ENCODE measurements at places on chromosomes 5 and 9.
A peak's percentile ranks its signal among the peaks of the same experiment; 100 is the strongest.

GRCh38 chr9:16728137-16728508, 142.3 kb downstream of the BNC2 start:
- DNase-seq = no peak

DNA sequence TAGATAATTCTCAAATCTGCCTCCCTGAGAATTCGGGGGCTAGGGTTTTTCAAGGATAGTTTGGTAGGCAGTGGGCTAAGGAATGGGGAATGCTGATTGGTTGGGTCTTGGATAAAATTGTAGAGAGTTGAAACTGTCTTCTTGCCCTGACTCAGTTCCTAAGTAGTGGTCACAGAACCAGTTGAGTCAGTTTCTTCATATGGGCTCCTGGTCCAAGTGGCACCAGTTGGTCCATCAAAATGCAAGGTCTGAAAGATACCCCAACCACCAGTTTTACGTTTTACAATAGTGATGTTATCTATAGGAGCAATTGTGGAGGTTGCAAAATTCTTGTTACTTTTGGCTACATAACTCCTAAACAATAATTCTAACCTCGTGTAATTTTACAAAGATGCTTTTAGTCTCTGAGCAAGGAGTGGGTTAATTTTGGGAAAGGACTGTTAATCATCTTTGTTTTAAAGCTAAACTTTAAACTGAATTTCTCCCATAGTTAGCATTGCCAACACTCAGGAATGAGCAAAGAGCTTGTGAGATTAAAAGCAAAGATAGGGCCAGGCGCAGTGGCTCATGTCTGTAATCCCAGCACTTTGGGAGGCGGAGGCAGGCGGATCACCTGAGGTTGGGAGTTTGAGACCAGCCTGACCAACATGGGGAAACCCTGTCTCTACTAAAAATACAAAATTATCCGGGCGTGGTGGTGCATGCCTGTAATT, 7.7 kb downstream of the CDK7 start:
- no peak for DNase-seq

- DNase-seq = no peak
Measured at GRCh38 chr5:19406576-19407365, 581.2 kb downstream of the CDH18 start.

- DNase-seq = no peak
Measured at GRCh38 chr5:158450751-158451171, 591.8 kb upstream of the CLINT1 start.

GRCh38 chr9:81999806-82000205, 11.2 kb downstream of the SPATA31D1 start:
- no peak for DNase-seq

DNA sequence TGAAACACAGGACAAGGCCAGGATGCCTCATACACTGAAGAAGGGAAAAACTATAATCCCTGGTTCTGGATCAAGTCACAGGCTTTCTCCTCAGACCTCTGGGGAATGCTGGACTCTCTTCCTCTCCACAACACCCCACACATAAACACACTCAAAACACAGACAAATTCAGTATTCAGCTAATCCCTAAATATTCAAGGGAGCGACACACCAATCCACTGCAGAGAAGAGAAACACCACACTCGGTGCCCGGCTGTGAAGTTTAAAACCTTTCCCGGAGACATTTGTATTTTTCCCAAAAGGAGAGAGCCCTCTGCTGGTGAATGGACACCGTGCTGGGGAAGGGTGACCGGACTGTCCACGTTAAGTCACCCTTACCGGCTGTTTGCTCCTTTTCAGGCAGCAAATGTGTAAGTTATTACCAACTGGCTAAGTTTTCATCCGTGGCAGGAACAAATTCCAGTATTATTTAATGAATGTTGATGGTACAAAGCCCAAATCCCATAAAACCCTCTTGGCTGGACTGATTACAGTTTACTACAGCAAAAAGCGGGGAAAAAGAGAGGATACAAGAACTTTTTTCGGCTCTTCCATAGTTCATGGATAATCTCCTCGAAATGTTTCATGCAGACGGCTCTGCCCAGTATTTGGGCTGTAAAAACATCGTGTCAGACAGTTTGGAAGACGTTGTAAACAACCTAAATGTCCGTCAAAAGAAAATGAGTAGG, 130.9 kb upstream of the SLC30A5 start:
- peak; percentile 81 for DNase-seq

DNA sequence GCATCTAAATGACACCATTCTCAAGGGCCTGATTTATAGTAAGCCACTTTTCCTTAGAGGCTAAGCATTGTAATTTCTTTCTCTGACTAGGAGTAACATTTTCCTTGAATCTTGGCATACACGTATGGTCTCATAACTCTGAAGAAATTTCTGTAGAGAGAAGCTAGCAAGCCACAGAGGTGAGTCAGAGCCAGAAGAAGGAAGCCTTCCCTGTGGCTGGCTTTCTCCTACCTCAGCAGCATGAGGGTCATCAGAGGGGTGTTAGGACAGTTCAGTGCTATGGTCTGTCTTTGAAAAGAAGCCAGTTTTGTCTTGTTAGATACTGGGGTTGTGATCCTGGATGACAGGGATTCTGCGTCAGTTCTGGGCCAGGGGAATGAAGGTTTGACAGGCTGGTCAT, 3.2 kb downstream of the SNX30 start:
- no peak for DNase-seq

DNA sequence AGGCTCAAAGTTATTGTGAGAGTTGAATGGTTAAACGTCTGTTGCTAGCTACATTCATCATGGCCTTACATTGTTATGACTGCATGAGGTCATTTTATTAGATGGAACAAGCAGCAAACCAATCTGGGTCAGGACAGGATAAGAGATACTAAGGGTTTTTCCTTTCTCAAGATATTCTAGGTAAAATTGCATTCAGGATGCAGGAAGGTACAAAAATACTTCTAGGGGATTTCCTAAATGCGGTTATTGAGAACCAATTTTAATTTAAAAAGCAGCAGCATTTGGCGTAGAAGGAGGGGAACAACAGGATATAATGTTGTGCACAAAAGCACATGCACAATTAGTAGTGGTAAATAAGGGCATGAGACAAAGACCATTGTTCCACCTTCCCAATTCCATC, 39.2 kb upstream of the LURAP1L start:
- no peak for DNase-seq

- no peak for DNase-seq
Measured at GRCh38 chr5:154683101-154683880, 71.9 kb upstream of the LARP1 start.

DNA sequence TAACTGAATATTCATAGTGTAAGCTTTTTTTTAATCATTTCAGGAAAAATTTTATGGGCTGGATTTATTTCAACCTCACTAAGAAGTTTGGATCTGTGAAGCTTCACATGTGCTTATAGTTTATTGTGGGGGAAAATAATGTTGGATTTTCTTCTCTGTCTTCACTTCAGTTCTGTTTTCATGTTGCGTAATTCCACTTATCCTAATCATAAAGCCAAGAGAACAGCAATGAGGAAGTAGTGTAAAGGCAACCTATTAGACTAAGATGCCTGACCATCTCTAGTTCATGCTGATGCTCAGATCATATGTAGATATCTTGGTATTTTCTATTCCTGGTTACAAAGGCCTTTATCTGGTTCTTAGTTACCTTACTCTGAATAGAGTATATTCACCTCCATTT, 50.0 kb downstream of the CD180 start:
- DNase-seq = no peak

GRCh38 chr5:94469894-94470329, 148.5 kb downstream of the KIAA0825 start:
- DNase-seq = no peak

- DNase-seq = no peak
Measured at GRCh38 chr5:106634375-106634774, 1036.4 kb downstream of the EFNA5 start.

DNA sequence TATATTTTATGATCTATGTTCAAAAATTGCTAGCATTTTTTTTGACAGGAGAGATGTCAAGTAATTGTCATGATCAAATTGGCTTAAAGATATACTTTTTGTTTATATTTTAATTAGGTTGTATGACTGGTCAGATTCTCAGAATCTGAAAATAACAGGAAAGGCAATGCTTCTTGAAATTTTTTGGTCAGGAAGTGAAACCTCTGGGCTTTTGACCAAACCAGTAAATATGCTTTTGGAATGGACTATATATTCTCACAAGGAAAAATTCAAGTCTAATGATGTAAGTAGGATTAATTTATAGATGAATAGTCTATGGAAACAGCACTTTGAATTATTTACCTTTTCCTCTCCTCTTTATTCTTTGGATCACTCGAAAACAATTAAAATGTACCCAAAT, 52.3 kb downstream of the SLF1 start:
- DNase-seq = no peak

DNA sequence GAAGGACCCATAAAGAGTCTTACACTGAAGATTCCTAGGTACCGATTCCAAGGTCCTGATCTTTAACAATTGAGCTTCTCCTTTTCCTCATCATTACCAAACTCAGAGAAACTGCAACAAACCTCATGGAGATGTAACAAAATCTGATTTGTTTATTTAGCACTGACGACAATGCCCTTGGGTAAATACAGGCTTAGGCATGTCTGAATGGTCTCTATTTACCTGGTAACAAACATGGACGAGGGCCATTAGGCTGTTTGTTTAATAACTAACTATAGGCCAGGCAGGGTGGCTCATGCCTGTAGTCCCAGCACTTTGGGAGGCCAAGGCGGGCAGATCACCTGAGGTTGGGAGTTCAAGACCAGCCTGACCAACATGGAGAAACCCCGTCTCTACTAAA, 333.3 kb downstream of the AGTPBP1 start:
- no peak for DNase-seq

DNA sequence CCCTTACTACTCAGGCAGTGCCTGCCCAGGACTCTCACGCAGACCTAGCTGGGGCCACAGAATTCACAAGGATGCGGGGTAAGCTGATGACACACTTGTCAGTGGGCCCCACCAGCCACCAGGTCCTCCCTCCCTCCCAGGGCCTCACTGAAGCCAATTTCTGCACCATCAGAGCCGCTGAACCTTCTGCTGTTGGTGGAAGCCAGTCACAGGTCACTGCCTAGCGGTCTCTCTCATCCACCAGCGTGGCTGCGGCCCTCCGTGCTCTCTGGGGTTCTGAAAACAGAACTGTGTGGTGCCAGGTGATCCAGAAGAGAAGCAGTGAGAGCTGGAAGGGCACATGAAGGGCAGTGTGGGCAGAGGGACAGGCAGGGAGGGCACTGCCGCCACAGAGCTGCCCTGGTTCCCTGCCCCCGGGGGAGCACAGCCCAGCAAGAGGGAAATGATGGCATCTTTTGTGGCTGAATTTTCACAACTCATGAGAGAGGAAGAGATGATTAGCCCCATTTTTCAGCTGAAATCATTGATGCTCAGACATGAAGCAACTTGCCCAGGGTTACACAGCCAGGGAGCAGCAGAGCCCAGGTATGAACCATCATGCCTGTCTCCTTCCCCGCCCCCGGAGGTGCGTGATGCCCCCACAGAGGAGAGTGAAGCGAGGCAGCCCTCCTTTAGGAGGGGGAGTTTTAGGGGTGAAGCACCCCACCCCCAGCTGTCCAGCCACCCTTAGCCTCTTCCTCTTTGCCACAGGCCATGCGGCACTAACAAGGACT, 41.4 kb upstream of the CPLX2 start:
- DNase-seq = no peak

GRCh38 chr5:178449163-178450070, 140.8 kb downstream of the COL23A1 start:
- no peak for DNase-seq

DNA sequence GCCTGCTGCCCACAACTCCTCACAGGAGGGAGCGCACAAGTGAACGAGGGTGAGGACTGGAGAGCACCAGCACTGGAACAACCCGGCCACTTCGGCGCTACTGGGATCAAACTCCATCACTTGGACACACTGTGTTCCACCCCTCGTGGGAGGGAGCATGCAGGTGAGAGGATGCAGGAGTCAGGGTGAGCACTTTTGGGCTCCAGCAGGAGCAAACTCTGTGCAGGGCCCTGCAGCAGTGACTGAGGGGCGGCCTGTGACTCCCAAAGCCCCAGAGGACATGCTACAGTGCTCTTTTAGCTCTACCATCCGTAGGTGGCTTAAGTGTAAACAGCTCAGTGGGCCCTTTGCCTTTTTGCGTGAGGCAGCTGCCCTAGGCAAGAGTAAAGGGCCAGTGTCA, 4.4 kb upstream of the MOCS2 start:
- no peak for DNase-seq

DNA sequence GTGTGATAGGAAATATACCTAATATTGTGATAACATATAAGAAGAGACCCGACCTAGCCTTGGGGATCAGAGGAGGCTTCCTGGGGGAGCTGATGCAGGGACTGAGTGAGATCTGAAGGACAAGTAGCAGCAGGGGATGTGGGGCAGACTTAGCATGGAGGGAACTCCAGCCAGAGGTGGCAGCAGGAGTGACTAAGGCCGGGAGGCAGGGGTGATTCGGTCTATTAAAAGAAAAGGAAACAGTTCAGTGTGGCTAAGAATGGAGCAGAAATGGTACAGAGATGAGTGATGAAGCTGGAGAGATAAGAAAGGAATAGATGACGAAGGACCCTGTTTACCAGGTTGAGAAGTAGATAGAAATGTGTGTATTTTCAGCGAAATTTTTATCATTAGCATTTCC, 408.8 kb downstream of the ENC1 start:
- DNase-seq = no peak

GRCh38 chr9:127968700-127969383, 11.9 kb downstream of the EEIG1 start:
- peak; percentile 44 for DNase-seq

- DNase-seq = no peak
Measured at GRCh38 chr5:3852161-3852916, 256.7 kb downstream of the IRX1 start.

GRCh38 chr5:144547098-144547499, 376.4 kb downstream of the KCTD16 start:
- no peak for DNase-seq

DNA sequence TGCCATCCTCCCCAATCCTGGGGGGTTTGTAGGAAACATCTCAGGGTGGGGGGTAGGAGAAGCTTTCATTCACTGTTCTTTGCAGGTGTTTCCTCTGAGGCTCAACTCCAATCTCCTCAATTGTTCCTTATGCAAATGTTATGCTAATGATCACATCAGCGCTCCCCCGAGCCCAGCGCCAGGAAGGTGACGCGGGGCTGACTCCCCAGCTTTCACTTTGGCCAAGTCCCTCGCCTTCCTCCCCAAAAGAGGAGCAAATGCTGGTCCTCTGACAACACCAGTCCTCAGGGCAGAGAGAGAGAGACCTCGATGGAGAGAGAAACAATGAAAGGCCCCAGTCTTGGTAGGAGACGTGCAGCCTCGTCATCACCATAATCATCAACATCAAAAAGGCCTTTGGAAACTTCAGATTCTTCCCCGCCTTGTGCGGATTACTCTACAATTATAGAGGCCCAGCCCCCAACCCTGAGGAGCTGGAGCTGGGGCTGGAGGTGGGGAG, 39.1 kb downstream of the PCDH1 start:
- no peak for DNase-seq

GRCh38 chr5:139246394-139246793, 47.1 kb upstream of the MATR3 start:
- DNase-seq = no peak

DNA sequence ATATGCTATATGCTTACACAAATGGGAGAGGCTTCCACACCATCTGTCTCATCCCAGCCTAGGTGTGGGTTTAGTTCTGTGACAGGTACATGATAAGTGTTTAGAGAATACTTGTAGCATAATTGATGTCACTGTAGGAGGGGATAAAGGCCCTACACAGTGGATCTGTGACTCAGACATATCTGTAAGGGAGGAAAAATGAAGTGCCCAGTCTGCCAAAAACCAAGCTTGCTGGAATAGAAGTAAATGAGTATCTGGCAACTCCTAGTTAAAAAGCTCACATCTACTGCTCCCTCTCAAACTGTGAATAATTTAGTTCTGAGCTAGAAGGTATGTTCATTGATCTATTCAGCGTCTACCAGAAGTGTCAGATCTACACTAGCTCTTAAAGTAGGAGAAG, 38.9 kb upstream of the FAM174A start:
- DNase-seq = no peak

All from femur (tissue), 1 donor.